Endodermal cell (in vitro differentiated cells): ENCODE measurements at places on chromosomes 12 and 14. TPM values are rescaled to one million over a fixed set of nuclear protein-coding genes. Genes with fewer than 3 reads are reported as not detected.

- DNase-seq, result no peak
- no peaks in the 10 kb centered on the region for H3K27me3 ChIP-seq
- H3K36me3 ChIP-seq, result peaks cover 3% of the 10 kb centered on the region
- no peaks in the 10 kb centered on the region for H3K4me1 ChIP-seq
- H3K27ac ChIP-seq, result no peak overlapping the region
- H3K4me3 ChIP-seq, result no peak overlapping the region
These were observed 3.3 kb downstream of the EEF1AKMT3 start for GRCh38 chr12:57775563-57776246.

DNA sequence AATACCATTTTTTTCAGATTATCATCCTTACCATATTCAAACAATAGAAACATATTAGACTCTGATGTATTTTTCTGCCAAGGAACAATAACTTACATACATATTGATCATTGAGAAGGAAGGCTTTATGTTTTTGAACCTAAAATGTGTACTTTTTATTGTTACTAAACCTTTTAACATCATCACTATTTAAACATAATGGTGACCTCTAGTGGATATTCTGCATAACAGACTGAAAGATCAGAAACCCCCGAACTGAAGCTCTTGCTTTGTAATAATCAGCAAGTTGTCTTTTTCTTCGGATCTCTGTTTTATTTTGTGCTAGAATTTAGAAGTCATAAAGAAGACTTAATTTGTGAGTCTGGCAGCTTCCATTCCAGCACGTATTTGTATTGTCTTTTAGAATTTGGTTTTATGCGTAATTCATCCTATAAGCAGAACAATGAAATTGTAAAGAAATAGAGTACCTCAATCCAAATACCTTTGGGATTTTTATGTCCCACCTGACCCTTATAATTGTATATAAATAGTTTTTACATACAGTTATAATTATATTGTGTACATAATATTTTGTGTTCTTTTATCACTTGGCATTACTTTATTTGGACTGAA is 125.9 kb upstream of the ATF1 start:
- H3K36me3 ChIP-seq, result peaks cover 10% of the 10 kb centered on the region
- DNase-seq, result no peak
- no peaks in the 10 kb centered on the region for H3K27me3 ChIP-seq
- H3K27ac ChIP-seq, result no peak overlapping the region
- no peaks in the 10 kb centered on the region for H3K4me1 ChIP-seq

- H3K4me1 ChIP-seq, result no peaks in the 10 kb centered on the region
- H3K27me3 ChIP-seq, result no peaks in the 10 kb centered on the region
- peak; percentile 54 for DNase-seq
- no peaks in the 10 kb centered on the region for H3K36me3 ChIP-seq
- H3K27ac ChIP-seq, result no peak overlapping the region
These were observed 26.3 kb upstream of the BCDIN3D start for GRCh38 chr12:49868952-49869815.

DNA sequence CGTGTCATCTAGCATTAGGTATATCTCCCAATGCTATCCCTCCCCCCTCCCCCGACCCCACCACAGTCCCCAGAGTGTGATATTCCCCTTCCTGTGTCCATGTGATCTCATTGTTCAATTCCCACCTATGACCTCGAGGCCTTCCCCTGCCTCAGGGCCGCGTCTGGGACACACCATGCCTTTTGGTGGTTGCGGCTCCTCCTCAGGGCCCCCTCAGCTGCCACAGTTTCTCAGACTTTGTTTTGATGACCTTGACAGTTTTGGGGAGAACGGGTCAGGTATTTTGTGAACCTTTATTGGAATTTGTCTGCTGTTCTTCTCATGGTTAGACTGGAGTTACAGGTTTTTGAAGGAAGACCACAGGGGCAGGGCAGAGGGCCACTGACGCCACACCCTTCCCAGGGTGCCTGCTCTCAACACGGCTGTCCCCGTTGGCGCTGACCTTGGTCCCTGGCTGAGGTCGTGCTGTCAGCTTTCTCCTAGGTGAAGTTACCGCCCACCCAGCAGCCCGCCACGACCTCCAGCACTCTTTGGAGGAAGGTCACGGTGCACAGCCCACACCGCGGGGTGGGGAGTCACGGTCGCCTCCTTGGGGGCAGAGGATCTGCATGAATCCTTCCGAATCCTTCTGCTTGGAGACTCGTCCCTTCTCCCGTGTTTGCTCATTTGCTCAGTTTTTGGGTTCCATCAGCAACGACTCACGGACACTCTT is 130.5 kb downstream of the KIF26A start:
- no peaks in the 10 kb centered on the region for H3K27me3 ChIP-seq
- no peaks in the 10 kb centered on the region for H3K36me3 ChIP-seq
- no peaks in the 10 kb centered on the region for H3K4me1 ChIP-seq
- H3K4me3 ChIP-seq, result no peak overlapping the region
- no peak overlapping the region for H3K27ac ChIP-seq

GRCh38 chr12:110920324-110920910 is at the start of gene MYL2:
Gene MYL2, minus strand, starts transcription at chr12:110920579. Its CDS starts 50 bp downstream, at chr12:110920529.
- H3K27me3 ChIP-seq, result no peaks in the 10 kb centered on the region
- no peaks in the 10 kb centered on the region for H3K36me3 ChIP-seq
- no peak for DNase-seq

DNA sequence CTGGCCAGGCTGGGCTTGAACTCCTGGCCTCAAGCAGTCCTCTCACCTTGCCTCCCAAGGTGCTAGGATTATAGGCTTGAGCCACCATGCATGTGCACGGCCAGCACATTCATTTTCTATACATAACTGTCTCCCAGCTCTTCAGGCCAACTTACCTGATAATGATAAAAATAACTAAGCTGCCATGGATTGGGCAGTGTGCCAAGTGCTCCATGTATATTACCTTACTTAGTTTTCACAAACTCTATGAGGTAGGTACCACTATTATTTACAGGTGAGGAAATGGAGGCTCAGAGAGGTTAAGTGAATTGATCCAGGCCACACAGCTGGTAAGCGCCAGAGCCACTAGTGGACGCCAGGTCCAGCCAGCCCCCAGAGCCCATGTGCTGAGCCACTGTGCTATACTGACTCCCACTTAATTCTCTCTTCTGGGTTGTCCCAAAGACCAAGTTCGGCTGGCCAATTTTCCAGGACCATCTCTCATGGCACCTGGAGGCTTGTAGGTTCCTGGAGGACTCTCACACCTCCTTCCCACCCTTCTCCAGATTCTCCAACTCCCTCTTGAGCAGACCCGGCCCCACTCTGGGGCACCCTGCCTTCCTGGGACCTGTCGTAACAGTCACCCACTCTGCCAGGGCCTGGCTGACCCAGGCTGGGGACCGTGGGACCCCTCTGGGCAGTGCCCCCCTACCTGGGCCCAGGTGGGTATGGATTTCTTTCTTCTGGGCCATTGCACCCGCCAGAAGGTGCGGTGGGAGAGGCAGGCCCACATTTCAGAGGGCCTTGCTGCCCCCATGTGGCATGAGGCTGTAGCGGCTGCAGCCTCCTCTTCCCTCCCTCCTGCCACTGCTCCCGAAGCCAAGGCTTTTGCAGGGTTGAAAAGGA is 30.2 kb upstream of the CIPC start:
- H3K4me1 ChIP-seq, result no peaks in the 10 kb centered on the region
- H3K27ac ChIP-seq, result no peak overlapping the region
- DNase-seq, result peak; percentile 93
- no peaks in the 10 kb centered on the region for H3K27me3 ChIP-seq
- H3K4me3 ChIP-seq, result no peak overlapping the region
- no peaks in the 10 kb centered on the region for H3K36me3 ChIP-seq

GRCh38 chr12:93868771-93869170 is 191.6 kb downstream of the CRADD start:
- DNase-seq, result no peak
- no peaks in the 10 kb centered on the region for H3K27me3 ChIP-seq
- H3K4me3 ChIP-seq, result no peak overlapping the region
- H3K27ac ChIP-seq, result no peak overlapping the region
- no peaks in the 10 kb centered on the region for H3K36me3 ChIP-seq

BHLHE41 gene
- total RNA-seq, result 0.11 to 38.4 TPM (median 0.46 TPM) in 3 replicates
